Effector memory CD8-positive, alpha-beta T cell (primary cell): ENCODE measurements at places on chromosomes 7 and 10.

GRCh38 chr7:31791881-31792280 lies 104.9 kb downstream of the PPP1R17 start:
- no peaks in the 10 kb centered on the region for H3K27me3 ChIP-seq
- no peak overlapping the region for H3K27ac ChIP-seq
- H3K36me3 ChIP-seq = no peaks in the 10 kb centered on the region
- no peaks in the 10 kb centered on the region for H3K4me1 ChIP-seq

DNA sequence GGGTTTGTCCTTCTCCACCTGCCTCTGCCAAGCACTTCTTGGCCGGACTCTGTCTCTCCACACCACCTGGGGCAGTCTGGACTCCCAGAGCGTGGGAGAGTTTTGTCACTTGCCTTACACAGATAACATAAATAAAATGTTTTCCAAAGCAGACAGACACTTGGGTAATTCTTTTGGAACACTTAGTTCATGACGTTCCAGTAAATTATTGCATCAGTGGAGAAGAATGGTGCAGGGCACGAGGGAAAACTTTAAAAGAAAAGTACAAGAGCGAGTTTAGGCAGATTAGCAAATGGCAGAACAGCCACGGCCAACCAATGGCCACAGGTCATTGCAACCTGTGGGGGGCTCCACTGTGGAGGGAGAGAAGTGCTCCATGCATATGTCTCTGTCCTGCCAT lies 170.6 kb upstream of the GRB10 start:
- H3K27me3 ChIP-seq = peaks cover 4% of the 10 kb centered on the region
- no peak for DNase-seq
- H3K27ac ChIP-seq = no peak overlapping the region
- no peaks in the 10 kb centered on the region for H3K4me1 ChIP-seq
- H3K36me3 ChIP-seq = no peaks in the 10 kb centered on the region

- no peaks in the 10 kb centered on the region for H3K4me1 ChIP-seq
- no peak overlapping the region for H3K27ac ChIP-seq
- peaks cover 29% of the 10 kb centered on the region for H3K27me3 ChIP-seq
- H3K4me3 ChIP-seq = no peak overlapping the region
- no peak for DNase-seq
Observed at GRCh38 chr10:122173337-122173736, 97.8 kb upstream of the BTBD16 start.

DNA sequence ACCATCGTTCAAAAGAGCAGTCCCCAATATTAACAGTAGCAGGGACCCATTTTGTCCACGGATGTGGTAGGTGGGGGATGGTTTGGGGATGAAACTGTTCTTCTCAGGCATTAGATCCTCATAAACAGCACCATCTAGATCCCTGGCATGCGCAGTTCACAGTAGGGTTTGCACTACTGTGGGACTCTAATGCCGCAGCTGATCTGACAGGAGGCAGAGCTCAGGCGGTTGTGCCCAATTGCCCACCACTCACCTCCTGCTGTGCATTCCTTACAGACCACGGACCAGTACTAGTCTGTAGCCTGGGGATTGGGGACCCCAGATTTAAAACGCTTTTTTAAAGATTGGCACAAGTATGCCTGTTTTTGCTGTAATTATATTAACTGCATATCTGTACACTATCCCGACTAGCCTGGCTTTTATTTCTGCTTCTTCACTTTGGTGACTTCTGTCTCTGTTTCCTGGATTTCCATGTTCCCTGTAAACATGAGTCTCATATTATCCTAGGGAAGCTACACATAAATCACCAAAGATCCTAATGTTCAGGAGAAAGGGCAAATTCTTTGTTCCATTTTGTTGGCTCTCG lies 163.3 kb upstream of the AKR1E2 start:
- no peaks in the 10 kb centered on the region for H3K4me1 ChIP-seq
- DNase-seq = no peak
- no peaks in the 10 kb centered on the region for H3K36me3 ChIP-seq
- peaks cover 36% of the 10 kb centered on the region for H3K27me3 ChIP-seq
- no peak overlapping the region for H3K4me3 ChIP-seq

DNA sequence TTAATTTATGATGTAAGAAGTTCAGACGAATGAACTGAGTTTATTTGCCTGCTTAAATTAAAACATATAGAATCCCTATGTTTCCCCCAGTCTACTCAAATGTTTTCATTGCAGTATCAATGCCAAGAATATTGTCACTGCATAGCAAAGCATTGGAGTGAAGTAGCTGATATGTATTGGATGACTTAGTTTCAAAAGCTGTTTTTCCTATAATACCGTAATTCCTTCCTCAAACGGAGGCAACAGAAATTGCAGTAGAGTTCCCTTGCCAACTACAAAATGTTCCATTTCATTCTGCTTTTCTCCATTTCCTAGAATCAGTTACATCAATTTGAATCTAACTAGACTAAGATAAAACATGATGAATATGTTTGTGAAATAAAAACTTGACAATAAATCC lies 174.1 kb downstream of the CNTNAP2 start:
- no peak overlapping the region for H3K4me3 ChIP-seq
- no peaks in the 10 kb centered on the region for H3K36me3 ChIP-seq
- no peaks in the 10 kb centered on the region for H3K4me1 ChIP-seq
- no peaks in the 10 kb centered on the region for H3K27me3 ChIP-seq
- H3K27ac ChIP-seq = no peak overlapping the region
- DNase-seq = no peak

- no peak overlapping the region for H3K27ac ChIP-seq
- no peaks in the 10 kb centered on the region for H3K27me3 ChIP-seq
- peaks cover 16% of the 10 kb centered on the region for H3K4me1 ChIP-seq
- H3K4me3 ChIP-seq = no peak overlapping the region
Observed at GRCh38 chr10:397321-398068, 262.2 kb downstream of the ZMYND11 start.

- DNase-seq = no peak
- H3K4me3 ChIP-seq = peak overlapping the region; percentile 86
- H3K4me1 ChIP-seq = peaks cover 9% of the 10 kb centered on the region
- H3K36me3 ChIP-seq = peaks cover 7% of the 10 kb centered on the region
- H3K27me3 ChIP-seq = no peaks in the 10 kb centered on the region
- peak overlapping the region; percentile 20 for H3K27ac ChIP-seq
Observed at GRCh38 chr7:25951414-25952260, 200.4 kb upstream of the NFE2L3 start.

- H3K4me3 ChIP-seq = peak overlapping the region; percentile 79
- H3K4me1 ChIP-seq = peaks cover 7% of the 10 kb centered on the region
- no peak for DNase-seq
- H3K36me3 ChIP-seq = peaks cover 53% of the 10 kb centered on the region
Observed at GRCh38 chr7:6589151-6589828, 531 bp upstream of the INTS15 start.

DNA sequence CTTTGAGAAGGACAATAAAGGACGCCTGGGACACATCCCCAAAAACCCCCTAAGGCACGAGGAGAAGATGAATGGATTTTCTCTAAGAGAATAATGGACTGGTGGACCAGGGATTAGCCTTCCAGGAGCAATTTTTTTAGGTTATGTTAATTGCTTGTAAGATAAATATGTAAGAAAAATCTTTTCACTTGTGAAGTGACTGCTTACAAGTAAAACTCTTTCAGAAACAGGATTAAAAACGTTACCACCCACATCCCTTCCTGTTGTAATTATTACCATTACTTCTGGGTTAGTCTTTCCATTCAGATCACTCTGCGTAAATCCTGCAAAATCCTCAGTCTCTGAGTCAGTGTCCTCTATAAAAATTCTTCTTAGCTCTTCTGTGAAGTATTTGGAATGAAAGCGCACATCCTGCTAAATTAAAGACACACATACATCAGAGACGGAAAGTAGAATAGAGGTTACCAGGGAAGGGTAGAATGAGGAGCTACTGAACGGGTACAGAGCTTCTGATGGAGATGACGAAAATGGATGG lies 34.3 kb downstream of the CDCA7L start:
- H3K4me1 ChIP-seq = no peaks in the 10 kb centered on the region
- H3K27ac ChIP-seq = no peak overlapping the region
- H3K4me3 ChIP-seq = no peak overlapping the region
- no peaks in the 10 kb centered on the region for H3K36me3 ChIP-seq

GRCh38 chr7:23106057-23106822 lies 655 bp downstream of the KLHL7 start:
- H3K4me1 ChIP-seq = peaks cover 51% of the 10 kb centered on the region
- H3K4me3 ChIP-seq = peak overlapping the region; percentile 100
- DNase-seq = peak; percentile 36
- H3K36me3 ChIP-seq = peaks cover 11% of the 10 kb centered on the region

DNA sequence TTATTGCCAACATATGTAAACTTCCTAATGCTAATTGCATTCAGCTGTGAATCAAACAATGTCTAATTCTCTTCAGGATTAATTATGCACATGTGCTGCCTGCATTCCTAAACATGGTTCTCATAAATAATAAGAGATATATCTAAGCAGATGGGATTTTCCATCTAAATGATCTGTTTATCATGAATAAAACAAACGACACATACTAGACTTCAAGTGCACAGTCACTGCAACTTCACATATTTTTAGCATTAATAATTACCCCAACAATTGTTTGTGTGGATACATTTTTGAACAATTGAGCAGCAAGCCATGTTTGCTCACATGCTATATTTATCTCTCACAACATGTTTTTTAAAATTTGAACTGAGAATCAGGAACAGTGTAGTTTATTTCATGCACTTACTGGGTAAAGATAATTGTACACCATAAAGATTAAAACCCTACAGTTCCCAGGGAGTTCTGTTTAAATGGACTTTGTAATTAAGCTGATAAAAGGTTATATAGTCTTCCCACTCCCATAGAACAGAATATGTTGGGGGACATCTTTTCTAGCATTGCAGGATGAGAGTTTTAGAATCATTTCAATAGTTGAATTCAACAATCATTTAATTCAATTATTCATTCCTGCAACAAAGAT lies 378.5 kb downstream of the MDFIC start:
- H3K4me3 ChIP-seq = no peak overlapping the region
- no peaks in the 10 kb centered on the region for H3K27me3 ChIP-seq
- H3K4me1 ChIP-seq = no peaks in the 10 kb centered on the region
- no peak overlapping the region for H3K27ac ChIP-seq
- H3K36me3 ChIP-seq = no peaks in the 10 kb centered on the region
- DNase-seq = no peak

- H3K27ac ChIP-seq = no peak overlapping the region
- no peak overlapping the region for H3K4me3 ChIP-seq
- peaks cover 2% of the 10 kb centered on the region for H3K4me1 ChIP-seq
- peaks cover 10% of the 10 kb centered on the region for H3K36me3 ChIP-seq
Observed at GRCh38 chr7:148878317-148878716, 5.8 kb downstream of the EZH2 start.

GRCh38 chr7:108311446-108312168 lies 144.6 kb downstream of the NRCAM start:
- no peaks in the 10 kb centered on the region for H3K4me1 ChIP-seq
- H3K36me3 ChIP-seq = no peaks in the 10 kb centered on the region
- H3K4me3 ChIP-seq = no peak overlapping the region

DNA sequence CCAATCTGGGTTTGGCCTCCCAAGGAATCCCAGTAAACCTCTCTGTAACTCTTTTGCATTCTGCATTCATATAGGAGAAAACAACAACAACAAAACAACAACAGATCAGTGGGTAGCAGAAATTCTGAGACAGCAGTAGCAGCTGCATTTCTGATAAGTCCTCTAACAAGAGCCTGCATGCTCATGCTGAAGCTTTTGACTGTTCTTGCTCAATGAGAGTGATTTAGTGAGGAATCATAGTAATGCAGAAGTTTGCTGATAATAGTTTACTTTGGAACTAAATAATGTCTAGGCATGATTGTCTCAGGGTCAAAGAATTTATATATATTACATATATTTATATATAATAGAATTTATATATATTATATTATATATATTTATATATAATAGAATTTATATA lies 35.2 kb downstream of the BMPER start:
- H3K27me3 ChIP-seq = peaks cover 10% of the 10 kb centered on the region
- H3K27ac ChIP-seq = no peak overlapping the region
- no peaks in the 10 kb centered on the region for H3K36me3 ChIP-seq

- no peak overlapping the region for H3K4me3 ChIP-seq
- H3K27me3 ChIP-seq = peaks cover 43% of the 10 kb centered on the region
- H3K4me1 ChIP-seq = no peaks in the 10 kb centered on the region
Observed at GRCh38 chr10:120819366-120819765, 31.8 kb upstream of the WDR11 start.

- peaks cover 99% of the 10 kb centered on the region for H3K36me3 ChIP-seq
- H3K27ac ChIP-seq = no peak overlapping the region
- no peaks in the 10 kb centered on the region for H3K27me3 ChIP-seq
Observed at GRCh38 chr10:11180228-11180627, 162.6 kb downstream of the CELF2 start.

GRCh38 chr10:91420868-91421267 lies 10.7 kb downstream of the HECTD2 start:
- no peaks in the 10 kb centered on the region for H3K36me3 ChIP-seq
- DNase-seq = no peak
- H3K27ac ChIP-seq = no peak overlapping the region
- no peaks in the 10 kb centered on the region for H3K27me3 ChIP-seq
- H3K4me3 ChIP-seq = no peak overlapping the region
- H3K4me1 ChIP-seq = peaks cover 9% of the 10 kb centered on the region

- no peaks in the 10 kb centered on the region for H3K4me1 ChIP-seq
- no peak for DNase-seq
- no peaks in the 10 kb centered on the region for H3K27me3 ChIP-seq
- H3K27ac ChIP-seq = no peak overlapping the region
- H3K4me3 ChIP-seq = no peak overlapping the region
Observed at GRCh38 chr7:114548081-114548980, 133.7 kb downstream of the FOXP2 start.

- H3K4me1 ChIP-seq = peaks cover 29% of the 10 kb centered on the region
- no peak for DNase-seq
- H3K36me3 ChIP-seq = peaks cover 34% of the 10 kb centered on the region
- H3K27me3 ChIP-seq = peaks cover 1% of the 10 kb centered on the region
- H3K27ac ChIP-seq = peak overlapping the region; percentile 96
Observed at GRCh38 chr7:155643804-155644177, 670 bp upstream of the RBM33 start.

- no peak for DNase-seq
- no peak overlapping the region for H3K27ac ChIP-seq
- no peak overlapping the region for H3K4me3 ChIP-seq
- H3K27me3 ChIP-seq = no peaks in the 10 kb centered on the region
Observed at GRCh38 chr7:85004402-85004801, 182.5 kb downstream of the SEMA3D start.

DNA sequence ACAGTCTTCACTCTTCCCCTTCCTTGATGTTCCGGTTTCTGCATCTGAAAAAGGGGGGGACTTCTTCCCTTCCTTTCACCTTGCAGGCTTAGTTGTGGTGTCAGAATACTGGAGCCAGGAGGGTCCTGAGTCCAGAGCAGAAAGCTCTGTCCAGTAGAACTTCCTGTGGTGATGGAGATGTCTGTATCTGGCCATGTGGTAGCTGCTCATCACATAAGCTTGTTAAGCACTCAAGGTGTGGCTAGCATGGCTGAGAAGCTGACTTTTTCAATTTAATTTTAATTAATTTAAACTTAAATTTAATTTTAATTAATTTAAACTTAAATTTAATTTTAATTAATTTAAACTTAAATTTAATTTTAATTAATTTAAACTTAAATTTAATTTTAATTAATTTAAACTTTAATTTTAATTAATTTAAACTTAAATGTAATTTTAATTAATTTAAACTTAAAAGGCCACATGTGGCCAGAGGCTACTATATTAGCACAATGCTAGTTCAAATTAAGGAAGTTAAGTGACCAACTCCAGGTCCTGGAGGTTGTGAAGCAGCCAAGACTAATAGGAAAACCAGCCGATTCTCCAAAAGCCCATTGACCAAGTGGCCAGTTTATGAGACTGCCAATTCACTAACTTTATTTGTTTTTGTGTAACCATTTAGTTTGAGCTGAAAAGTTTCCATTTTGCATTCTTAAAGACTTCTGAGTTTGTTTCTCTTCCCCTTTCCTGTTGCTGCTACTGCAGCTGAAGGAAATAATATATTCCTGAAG lies 16.3 kb downstream of the MSRB2 start:
- DNase-seq = no peak
- no peaks in the 10 kb centered on the region for H3K36me3 ChIP-seq
- no peaks in the 10 kb centered on the region for H3K27me3 ChIP-seq
- H3K27ac ChIP-seq = no peak overlapping the region
- peaks cover 3% of the 10 kb centered on the region for H3K4me1 ChIP-seq
